Activated CD4-positive, alpha-beta memory T cell treated with anti-CD3 and anti-CD28 coated beads, Interleukin-2, amount 10 ng/mL, durations not matched to agents 7 days and 5 days (primary cell): ENCODE measurements at places on chromosomes 12 and 14.

DNA sequence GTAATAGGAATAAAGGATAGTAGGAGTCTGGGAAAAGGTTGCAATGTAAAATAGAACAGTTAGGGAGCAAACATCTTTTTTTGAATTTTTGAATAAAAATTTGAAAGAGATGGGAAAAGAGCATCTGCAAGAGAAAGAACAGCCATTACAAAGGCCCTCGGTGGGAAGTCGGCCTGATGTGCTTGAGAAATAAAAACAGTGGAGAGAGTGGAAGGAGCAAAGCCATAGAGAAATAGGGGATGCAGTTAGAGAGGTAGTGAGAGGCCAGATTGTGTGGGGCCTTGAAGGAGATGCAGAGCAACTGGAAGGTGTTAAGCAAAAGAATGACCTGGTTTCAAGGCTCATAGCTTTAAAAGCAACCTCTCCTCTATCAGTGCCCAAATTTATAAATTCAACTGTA is 409.8 kb downstream of the RERGL start:
- DNase-seq, result no peak

DNA sequence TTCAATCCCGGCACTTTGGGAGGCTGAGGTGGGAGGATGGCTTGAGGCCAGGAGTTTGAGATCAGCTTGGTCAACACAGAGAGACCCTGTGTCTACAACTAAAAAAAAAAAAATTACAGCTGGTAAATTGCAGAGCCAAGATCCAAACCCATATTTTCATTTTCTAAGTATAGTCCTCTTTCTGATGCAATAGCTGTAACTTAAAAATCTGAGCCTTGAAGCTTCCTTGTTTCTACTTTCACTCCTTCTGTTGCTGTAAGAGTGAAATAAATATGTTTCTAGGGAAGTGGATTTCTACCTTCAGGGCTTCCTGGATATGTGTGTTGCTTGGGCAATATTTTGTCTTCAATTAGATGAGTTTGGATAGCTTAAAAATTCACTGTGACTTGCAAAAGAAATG is 42.0 kb upstream of the PRICKLE1 start:
- no peak for DNase-seq

DNA sequence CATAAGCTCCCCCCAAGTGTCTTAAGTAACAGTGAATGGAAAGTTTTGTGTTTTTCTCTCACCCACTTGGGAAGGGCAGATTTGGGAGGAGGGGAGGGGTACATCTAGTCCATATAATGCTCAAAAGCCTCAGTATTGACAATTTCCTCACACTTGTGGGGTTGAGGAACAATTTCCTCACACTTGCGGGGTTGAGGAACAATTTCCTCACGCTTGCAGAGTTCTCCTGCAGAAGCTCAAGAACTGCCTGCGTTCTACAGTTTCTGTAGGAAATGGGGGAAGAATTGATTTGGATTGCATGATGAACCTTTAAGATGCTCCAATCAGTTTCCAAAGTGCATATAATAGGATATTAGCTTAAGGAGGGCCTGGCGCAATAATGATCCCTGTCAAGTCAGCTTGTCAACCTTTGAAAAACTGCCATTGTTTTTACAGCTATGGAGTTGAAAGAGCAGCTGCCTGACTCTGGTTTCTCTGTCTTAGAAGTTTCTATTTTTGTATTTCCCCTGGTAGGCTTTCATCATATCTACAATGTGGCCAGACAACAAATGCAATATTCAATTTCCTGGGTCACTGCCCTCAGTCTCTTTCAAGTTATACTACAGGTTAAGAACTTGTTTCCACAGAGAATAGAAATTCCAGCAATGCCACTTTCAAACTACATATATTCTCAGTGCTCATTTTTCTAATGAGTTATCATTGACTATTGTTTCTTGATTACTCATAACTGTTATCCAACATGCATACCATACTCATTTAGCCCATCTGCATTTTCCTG is 66.5 kb downstream of the PLEKHG7 start:
- DNase-seq, result no peak

- DNase-seq, result no peak
These were observed 51.5 kb upstream of the GPATCH2L start for GRCh38 chr14:76100236-76100635.

DNA sequence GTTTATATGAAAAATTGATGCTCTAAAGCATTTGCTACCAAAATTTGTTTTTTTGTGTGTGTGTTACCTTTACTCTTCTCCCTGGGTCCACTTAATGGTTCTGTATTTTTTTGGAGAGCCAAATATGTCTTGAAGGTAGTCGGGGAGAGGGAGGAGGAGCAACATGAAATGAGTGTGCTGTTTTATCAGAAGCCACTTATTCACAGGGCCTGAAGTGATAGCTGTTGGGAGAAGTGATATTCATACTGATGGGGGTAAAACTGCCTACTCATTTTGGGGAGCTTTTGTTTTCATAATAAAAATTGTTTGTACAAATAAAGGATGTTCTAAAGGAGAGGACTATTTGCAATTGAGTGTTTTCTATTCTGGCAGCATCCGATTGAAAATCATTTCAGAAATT is 29.2 kb downstream of the CRADD start:
- no peak for DNase-seq

GRCh38 chr14:48973151-48973550 is 613.0 kb downstream of the RPS29 start:
- DNase-seq, result no peak

- DNase-seq, result no peak
These were observed 74.5 kb downstream of the LRRC74A start for GRCh38 chr14:76900682-76901081.

- DNase-seq, result no peak
These were observed 26.6 kb downstream of the RASSF3 start for GRCh38 chr12:64636856-64637255.

DNA sequence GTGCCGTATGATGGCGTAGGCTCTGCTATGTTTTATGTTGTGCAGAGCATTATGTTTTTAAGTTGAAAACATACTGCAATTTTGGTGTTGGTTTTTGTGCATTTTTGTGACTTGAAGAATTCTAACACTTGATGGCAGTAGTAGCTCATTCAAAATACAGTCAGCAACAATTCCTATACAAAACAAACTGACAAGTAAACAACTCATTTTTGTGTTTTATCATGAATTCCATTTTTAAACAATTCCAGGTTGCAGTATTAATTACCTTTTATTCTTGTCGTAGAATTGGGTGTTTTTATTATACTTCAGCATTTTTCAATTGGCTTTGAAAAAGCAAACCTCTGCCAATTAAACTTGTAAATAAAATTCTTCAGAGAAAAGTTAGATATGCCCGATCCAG is 4.1 kb upstream of the CCER1 start:
- DNase-seq, result no peak

DNA sequence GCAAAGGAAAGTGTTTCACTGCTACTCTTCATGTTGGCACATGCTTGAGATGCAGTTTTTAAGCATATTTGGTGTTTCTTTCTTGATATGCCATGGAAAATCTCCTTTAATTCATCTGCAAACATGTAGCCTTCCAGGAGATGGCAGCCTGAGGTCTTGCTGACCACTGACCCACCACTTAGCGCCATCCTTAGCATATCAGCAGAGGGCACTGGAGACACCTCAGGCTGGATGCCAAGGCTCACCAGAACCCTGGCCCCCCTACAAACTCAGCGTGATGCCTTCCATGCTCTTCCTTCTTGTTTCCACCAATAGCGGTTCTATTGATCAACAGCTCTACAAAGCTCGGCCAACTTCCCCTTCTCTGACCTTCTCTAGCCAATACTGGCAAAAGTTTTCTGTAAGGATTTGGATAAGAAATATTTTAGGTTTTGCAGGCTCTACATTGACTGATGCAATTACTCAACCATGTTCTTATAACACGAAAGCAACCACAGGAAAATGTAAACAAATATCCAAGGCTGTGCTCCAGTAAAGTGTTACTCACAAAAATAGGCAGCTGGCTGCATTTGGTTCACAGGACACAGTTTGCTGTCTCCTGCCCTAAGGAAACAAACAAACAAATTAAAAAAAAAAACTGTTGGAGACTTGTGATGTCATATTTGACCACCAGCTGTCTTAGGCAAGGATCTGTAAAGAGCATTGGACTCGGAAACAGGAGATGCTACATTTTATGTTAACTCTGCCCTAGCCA is 209.7 kb downstream of the SLC15A4 start:
- DNase-seq, result no peak

DNA sequence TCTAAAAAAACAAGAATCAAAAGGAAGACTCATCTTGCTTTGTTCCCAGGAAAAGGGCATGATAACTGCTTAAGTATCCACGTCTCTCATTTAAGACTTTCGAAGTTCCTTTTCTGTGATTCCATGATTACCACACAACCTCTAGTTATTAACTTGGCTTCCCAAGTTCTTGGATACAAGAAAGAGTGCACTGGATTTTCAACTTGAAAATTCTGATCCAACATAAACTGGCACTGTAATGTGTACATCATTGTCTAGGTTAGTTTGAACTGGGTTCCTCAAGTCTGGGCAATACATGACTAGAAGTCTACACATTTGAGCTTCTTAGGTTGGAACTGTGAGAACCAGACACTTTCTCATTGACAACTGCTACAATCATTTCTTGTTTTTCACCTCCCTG is 1.6 kb downstream of the KLHL28 start:
- no peak for DNase-seq

GRCh38 chr12:40911676-40912075 is 219.4 kb downstream of the CNTN1 start:
- no peak for DNase-seq

DNA sequence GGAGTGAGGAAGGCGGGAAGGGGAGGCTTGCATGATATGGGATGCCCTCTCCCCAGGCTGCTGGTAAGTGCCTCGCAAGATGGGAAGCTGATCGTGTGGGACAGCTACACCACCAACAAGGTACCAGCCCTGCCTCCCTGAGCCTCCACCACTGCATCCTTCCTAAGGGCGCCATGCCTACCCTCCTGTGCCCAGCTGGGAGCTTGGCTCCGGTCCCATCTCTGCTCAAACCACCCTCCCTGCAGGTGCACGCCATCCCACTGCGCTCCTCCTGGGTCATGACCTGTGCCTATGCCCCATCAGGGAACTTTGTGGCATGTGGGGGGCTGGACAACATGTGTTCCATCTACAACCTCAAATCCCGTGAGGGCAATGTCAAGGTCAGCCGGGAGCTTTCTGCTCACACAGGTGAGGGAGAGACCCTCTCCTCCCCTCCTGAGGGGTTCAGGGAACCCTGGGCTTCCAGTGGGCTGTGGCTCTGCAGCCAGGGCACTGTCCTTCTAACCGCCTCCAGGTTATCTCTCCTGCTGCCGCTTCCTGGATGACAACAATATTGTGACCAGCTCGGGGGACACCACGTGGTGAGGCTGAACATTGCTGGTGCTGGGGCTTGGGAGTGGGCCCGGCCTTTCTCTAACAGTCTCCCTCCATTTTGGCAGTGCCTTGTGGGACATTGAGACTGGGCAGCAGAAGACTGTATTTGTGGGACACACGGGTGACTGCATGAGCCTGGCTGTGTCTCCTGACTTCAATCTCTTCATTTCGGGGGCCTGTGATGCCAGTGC is 2.6 kb downstream of the GNB3 start:
- no peak for DNase-seq

DNA sequence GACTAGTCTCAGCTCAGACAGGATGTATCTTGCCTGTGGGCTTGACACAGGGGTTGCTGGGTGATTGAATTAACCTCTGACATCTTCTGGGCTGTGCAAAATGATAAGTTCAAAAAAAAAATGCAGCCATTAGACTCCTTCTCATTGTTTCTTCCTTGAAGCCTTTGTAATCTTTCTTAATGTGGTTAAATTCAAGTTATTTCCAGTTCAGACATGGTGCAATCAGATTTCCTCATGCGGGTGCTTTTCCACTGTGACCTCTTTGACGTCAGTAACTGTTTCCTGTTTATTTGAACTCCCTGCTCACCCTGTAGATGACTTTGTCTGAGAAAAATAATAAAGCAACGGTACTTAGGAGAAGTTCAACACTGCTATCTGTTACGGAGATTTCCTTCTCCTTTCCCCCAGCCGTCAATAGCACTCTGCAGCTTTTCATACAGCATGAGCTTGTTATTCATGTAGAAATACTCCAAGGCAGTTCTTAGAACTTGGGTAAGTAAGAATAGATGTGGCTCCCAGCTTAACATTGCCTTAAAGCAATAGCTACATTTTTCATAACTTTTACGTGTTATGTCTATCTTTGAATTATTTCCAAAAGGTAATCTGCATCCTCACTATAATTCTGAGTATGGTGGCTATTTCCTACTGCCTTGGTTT is 155.5 kb downstream of the PRKCH start:
- DNase-seq, result peak; percentile 75

- DNase-seq, result no peak
These were observed 4.3 kb downstream of the TEDC1 start for GRCh38 chr14:105495101-105495989.

DNA sequence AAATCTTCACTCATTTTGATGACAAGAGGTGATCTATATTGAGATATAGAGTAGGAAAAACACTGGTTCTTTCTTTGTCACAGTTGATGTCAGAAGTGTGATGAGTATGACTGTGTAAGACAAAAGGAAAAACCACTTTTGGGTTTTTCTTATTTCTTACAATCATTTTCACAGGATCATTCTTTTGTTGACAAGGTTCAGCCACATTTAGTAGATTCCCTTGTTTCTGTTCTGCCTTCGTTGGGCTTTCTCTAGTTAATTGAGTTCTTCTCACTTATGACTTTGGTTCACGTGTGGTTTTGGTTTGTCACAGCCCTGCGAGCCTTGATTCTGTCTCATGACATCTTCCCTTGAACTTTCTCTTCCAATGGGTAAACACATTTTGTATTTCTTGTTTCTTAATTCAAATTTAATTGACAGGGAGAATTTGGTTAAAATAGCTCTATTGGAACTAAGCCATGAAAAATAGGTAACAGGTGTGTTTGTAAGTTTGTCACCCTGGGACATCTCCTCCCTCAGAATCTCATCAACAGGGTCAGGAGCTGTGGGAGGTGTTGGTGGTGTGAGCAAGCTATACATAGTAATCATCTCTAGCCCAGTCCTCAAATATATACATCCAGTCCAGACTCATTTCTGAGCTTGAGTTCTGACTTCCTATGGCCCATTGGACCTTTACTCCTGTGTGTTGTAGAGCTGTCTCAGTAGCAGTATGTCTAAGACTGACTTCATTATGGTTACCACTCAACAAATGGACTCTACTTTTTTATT is 255.3 kb downstream of the BMP4 start:
- no peak for DNase-seq

DNA sequence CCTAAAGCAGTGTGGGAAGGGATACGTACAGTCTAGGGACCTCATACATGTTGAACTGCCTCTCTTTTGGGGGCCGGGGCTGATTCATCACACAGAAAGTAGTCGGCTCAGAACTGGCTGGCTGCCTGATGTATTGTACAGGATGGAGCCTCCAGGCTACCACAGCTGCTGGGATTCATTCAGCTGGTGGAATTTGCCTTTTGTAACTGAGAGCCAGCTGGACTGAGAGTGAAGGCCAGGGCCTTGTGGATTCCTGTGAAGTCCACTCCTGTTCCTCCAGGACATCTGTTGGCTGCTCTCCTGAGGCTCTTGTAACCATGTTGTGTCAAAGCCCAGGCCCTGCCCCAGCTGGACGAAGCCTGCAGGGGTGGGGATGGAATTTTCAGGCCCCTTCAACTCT is 116.3 kb upstream of the PRICKLE1 start:
- DNase-seq, result no peak

DNA sequence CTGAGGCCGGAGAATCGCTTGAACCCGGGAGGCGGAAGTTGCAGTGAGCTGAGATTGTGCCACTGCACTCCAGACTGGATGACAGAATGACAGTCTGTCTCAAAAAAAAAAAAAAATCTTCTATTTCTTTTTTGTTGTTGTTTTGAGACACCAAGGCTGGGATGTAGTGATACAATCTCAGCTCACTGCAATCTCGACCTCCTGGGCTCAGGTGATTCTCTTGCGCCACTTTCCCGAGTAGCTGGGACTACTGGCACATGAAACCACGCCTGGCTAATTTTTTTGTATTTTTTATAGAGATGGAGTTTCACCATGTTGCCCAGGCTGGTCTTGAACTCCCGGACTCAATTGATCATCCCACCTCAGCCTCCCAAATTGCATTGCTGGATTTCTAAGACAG is 7.3 kb upstream of the SNRNP35 start:
- DNase-seq, result no peak
